ENCODE measurements at places on chromosomes 5 and 9.

GRCh38 chr5:169242849-169243186 lies 58.1 kb downstream of the SLIT3 start:
- DNase-seq = no peak

GRCh38 chr9:35385042-35385441 lies 104.9 kb upstream of the RUSC2 start:
- DNase-seq = no peak

- DNase-seq = no peak
Observed at GRCh38 chr5:72369301-72369700, 49.1 kb downstream of the PTCD2 start.

- DNase-seq = no peak
Observed at GRCh38 chr5:180097926-180098325, 26.4 kb upstream of the RNF130 start.

GRCh38 chr9:129105857-129106694 lies 4.5 kb downstream of the CRAT start:
- DNase-seq = no peak

DNA sequence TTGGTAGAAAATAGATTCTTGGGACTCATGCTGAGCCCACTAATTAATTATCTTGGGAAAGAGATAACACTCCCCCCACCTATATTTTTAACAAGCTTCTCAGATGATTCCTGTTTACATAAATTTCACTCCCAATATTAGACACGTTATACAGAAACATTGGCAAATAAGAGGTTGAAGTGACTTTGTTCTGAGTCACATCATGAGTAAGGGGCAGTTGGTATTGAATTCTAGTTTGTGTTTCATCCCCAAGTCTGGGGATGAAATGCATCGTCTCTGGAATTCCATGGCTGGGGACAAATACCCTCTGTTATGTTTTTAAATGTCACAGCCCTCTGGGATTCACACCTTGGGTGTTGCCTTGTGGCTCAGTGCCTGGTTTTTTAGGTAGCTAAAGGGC lies 41.0 kb downstream of the BASP1 start:
- no peak for DNase-seq

- DNase-seq = no peak
Observed at GRCh38 chr9:91789941-91790340, 160.1 kb downstream of the ROR2 start.

DNA sequence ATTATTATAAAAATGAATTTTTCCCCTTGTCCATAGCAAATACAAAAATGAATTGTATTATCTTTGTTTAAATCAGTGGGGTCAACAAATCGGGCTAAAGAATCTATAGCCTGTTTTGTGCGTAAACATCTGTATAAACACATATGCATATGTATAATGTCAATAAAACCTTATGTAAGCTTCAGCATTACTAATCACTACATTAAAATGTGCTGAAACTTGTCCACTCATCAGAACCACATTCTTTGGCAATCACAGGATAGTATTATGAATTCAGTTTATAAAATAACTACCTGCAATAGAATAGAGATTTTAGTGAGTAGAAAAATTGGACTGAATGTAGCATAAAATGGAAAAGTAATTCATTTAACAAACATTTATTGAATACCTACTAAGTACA lies 30.6 kb downstream of the RGMB start:
- DNase-seq = no peak

DNA sequence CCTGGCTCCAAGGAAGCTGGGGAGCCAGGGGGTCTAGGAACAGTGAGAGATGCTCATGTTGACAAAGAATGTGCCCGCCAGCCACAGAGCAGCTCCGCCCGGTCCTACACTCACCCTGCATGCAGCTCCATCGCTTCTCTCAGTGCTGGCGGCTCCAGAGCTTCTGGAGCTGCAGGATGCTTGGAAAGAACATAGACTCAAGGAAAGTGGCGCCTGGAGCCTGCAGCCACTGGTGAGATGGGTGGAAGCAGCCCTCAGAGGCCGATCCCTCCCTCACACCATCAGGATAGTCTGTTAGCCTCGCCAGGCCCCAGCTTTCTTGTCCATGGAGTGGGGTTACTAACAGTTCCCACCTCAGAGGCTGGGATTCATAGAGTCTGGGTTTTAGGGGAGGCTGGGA lies 26.4 kb upstream of the SLC6A19 start:
- no peak for DNase-seq

DNA sequence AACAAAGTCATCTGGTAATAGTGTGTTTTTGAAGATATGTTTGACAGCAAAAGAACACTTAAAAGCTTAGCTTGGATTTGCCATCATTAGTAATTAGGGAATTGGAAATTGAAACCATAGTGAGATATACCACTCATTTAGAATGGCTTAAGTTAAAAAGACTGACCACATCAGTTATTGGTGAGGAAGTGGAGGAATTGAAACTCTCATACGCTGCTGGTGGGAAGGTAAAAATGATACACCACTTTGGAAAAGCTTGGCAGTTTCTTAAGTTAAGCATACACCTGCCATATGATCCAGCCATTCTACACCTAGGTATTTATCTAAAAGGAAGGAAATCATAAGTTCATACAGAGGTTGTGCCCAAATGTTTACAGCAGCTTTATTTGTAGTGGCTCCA lies 213.2 kb downstream of the TRIO start:
- no peak for DNase-seq

DNA sequence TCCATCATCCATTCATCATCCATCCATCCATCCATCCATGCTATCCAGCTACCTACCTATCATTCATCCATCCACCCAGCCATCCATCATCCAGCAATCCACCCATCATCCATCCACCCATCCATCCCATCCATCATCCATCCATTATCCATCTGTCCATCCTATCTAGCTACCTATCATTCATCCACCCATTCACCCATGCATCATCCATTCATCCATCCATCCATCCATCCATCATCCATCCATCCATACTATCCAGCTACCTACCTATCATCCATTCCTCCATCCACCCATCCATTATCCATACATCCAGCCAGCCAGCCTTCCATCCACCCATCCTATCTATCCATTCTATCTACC lies 26.3 kb downstream of the SLC6A3 start:
- DNase-seq = no peak

DNA sequence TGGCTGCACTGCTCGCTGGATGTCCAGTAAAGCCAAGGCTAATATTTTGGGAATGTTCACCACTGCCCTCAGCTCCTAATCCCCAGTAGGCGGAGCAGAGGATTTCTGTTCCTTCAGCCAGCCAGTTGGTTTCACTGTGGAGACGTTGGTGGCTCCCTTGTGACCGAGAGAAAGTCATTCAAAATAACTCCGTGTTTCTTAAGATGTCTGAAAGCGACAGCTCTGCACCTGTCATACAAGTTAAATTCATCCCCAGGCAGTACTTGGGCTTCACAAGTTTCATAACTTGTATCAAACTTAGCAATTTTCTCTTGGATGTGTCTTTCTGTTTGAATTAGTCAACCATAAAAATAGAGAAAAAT lies 382 bp upstream of the CDKN2B start:
- DNase-seq = no peak

DNA sequence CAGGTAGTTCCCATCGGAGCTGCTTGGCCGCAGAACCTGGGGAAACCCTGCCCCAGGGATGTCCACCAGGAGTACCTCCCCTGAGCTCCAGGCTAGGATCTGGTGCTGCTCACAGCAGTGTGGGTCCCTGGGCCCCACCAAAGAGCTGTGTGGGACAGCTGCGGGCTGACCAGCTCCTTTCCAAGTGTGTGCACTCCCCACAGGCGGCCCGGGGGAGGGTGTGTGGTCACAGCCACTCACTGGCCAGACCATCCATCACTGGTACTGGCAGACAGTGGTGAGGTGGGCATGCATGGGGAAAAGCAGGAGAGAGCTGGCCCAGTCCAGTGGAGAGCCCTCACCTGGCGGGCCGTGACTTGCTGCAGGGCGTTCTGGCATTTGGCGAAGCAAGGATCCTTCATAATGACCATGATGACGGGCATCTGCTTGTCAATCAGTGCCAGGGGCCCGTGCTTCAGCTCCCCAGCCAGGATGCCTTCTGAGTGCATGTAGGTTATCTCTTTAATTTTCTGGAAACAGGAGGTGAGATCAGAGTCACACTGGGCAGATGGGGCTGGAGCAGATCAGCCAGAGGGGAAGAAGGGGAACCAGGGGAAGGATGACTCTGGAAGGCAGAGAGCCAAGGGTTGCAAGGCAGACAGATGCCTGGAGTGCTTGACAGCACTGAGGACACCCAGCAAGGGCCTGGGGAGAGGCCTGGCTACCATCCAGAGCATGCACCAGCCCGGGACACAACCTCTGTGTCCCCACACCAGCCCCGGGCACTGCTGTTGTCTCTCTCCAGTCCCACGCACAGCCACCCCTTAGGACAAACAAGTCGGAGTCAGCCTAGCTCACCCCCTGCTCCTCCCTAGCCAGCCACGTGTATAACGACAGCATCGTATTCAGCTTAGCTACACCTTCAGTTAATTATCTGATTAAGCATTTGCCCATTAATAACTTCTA lies 12.8 kb upstream of the MAPK9 start:
- DNase-seq = no peak

Data from GM10248 (cell line).